ENCODE measurements at places on chromosomes 6 and 20.
A peak's percentile ranks its signal among the peaks of the same experiment; 100 is the strongest.

- no peak for DNase-seq
These were observed 241.9 kb downstream of the SAMD5 start for GRCh38 chr6:147750413-147750812.

- no peak for DNase-seq
These were observed 67.9 kb upstream of the SNX9 start for GRCh38 chr6:157755032-157755745.

GRCh38 chr6:27136077-27136644 is 111.3 kb upstream of the PRSS16 start:
- no peak for DNase-seq

DNA sequence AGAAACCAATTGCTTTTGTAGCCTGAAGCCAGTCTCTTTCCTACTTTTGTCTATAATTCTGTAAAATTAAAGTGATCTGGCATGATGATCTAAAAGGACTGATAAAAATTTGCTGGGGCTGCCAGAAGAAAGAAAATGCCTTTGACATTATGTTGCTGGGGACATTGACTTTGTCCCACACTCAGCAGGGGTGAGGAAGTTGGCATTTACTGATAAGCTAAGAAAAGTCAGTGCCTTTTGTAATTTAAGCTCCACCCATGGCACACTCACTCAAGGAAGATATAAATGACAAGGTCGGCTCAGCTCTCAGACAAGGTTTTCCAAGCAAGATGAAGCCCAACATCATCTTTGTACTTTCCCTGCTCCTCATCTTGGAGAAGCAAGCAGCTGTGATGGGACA is at the start of gene SEMG1:
TSS of gene SEMG1 (plus strand) at position 309 of the 400 bp plus-strand sequence. CDS start at position 330, 21 bp downstream.
- no peak for DNase-seq

DNA sequence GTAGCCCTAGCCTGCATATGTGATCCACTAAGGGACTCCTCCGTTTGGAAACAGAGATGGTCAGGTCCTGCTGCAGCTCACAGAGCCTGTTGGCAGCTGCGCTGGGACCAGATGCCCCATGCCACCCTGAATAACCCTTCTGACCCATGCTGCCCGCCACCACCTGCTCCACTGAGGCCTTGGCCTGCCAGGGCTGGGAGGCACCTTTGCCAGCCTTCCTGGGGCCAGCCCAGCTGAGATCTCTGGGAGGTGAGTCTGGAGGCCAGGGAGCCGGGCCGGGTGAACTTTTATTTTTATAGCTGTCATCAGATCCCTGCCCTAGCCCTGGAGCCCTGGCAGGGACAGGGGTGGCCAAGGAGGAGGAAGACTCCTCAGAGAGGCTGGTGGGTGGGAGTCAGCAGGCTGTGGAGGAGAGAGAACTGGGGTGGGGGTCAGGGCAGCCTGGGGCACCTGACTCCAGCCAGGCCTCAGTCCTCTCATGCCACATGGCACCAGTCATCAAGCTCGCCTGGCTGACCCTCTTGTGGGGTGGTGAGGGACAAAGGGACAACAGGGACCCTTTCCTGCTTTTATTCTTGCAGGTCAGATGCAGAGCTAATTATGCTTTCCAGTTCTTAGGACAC is 10.0 kb downstream of the CEBPB start:
- no peak for DNase-seq

DNA sequence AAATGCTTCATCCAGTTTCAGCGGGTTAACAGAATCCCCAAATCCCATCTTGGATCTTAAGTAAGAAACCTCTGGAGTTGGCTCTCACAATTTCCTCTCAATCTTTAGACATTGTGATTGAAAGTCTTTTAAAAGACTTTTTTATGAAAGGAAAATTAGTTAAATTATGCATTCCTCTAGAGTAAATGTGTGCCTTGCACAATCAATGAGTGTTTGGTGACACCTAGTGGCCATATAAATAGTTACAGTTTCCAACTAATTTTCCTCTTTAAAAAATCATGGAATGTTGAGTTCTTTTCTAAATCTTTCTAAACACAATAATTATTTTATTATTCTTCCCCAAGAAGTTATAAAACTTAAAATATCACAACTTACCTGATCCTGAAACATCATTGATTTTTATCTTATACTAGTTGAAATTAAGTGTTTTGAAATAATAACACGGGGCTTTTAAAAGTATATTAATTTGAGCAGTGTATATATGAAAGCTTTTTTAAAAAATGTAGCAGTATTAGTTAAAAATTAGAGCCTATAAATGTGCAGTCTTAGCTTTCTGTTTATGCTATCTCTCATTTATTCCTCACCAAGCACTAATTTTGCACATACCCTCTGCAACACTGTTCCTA is 66.4 kb downstream of the PKHD1 start:
- no peak for DNase-seq

GRCh38 chr6:73394577-73395354 is at the start of gene DDX43:
Gene DDX43 (plus strand): TSS chr6:73394828. CDS start chr6:73394906, 78 bp downstream.
- peak; percentile 34 for DNase-seq

DNA sequence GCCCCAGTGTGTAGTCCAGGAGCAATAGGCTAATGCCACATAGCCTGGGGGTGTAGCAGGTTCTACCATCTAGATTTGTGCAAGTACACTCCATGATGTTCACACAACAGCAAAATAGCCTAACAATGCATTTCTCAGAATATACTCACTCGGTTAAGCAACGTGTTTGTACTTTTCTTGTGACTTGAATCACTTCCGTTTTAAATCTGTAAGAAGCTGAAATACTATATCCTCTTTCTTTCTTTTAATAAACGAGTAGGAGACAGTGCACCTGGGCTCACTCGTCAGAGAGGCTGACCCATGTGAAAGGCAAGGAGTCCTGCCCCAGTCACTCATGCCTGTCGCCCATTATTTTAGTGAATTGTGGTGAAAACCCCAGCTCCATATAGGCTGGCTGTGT is 201.6 kb downstream of the FOXA2 start:
- no peak for DNase-seq

- DNase-seq, result no peak
These were observed 1714.5 kb downstream of the GRIK2 start for GRCh38 chr6:103107985-103108384.

DNA sequence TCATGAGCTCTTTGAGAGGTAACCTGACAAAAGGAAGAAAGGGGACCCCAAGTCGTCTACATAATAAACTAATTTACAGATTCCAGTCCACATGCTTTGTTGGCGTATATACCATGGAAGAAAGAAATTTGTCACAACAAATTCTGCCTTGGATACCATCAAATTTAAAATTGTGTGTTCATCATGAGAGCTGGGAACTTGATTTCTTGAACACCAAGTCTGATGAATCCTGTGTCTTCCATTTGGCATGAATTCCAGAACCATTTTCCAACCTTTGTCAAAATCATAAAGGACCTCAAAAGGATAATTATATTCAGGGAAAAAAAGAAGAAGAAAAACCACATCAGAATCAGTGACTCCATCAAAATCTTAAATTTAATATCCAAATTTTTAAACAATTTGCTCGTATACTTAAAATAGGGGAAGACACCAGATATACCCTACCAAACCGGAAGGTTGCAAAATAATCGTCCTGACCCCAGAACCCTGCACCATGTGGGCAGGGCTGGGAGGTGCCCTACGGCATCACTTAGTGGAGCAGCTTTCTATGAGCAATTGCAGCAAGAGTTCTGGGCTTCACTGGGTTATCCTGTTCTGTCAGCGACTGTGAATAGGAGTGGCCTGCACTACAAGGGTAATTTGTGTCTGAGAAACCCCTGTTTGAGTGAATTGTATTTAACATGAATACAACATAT is 74.1 kb upstream of the INSM1 start:
- DNase-seq, result no peak
